GDM1 (cell line): ENCODE measurements at places on chromosomes 4 and X.

GRCh38 chr4:168124008-168124641, 31.8 kb downstream of the ANXA10 start:
- DNase-seq, result no peak

GRCh38 chrX:151688695-151689094, 6.6 kb upstream of the PRRG3 start:
- DNase-seq, result no peak

GRCh38 chr4:109440948-109441347, 7.3 kb downstream of the SEC24B start:
- no peak for DNase-seq

- DNase-seq, result no peak
These were observed 89.3 kb downstream of the HNRNPD start for GRCh38 chr4:82284475-82284857.

GRCh38 chr4:172147687-172148086, 334.5 kb downstream of the GALNTL6 start:
- no peak for DNase-seq
